ENCODE measurements at places on chromosomes 5 and 9.

- no peak for DNase-seq
These were observed 264.5 kb downstream of the TAF11L14 start for GRCh38 chr5:17898766-17899165.

GRCh38 chr9:129567329-129567728 lies 53.6 kb downstream of the C9orf50 start:
- no peak for DNase-seq

- no peak for DNase-seq
These were observed 65.6 kb downstream of the RALGPS1 start for GRCh38 chr9:126980231-126980630.

GRCh38 chr5:89728750-89729149 lies 680.8 kb downstream of the CETN3 start:
- no peak for DNase-seq

- DNase-seq: no peak
These were observed 127.1 kb downstream of the TRIO start for GRCh38 chr5:14270209-14270702.

GRCh38 chr9:1759771-1760300 lies 255.3 kb upstream of the SMARCA2 start:
- no peak for DNase-seq

DNA sequence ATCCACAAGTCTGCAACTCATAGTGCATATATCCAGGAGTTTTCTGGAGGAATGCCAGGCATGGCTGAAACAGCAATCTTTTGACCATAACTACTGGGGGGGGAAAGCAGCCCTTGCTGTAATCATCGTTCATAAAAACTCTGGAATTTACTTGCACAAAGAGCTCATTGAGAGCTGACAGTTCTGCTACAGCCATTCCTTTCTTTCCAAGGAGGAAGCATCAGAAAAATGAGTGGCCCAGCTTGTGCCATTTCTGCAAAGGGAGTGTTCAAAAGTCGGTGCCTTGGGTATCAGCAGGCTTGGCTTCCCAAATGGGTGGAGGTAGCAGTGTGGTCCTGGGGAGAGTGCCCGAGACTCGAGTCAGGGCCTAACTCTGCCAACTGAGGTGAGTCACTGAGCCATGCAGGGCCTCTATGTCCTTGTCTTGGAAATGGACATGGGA lies 101.5 kb downstream of the GCNT1 start:
- no peak for DNase-seq

- DNase-seq: no peak
These were observed 60.1 kb downstream of the GALNT12 start for GRCh38 chr9:98867429-98868168.

DNA sequence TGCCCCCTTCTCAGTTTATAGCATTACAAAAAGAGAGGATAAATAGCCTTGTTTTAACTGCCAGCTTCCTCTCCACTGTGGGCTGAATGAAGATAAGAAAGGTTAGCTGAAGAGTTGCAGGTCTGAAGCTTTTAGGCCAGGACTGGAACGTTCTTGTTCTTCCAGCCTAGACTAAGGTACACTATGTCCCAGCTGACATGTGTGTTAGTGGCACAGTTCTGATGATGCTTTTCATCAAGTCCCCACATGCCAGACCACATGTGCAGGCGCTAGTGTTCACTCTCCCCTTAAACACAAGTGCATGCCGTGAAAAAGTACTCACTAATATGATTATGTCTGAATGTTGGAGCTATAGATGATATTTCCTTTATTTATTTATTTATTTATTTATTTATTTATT lies 40.7 kb downstream of the STXBP1 start:
- DNase-seq: no peak

DNA sequence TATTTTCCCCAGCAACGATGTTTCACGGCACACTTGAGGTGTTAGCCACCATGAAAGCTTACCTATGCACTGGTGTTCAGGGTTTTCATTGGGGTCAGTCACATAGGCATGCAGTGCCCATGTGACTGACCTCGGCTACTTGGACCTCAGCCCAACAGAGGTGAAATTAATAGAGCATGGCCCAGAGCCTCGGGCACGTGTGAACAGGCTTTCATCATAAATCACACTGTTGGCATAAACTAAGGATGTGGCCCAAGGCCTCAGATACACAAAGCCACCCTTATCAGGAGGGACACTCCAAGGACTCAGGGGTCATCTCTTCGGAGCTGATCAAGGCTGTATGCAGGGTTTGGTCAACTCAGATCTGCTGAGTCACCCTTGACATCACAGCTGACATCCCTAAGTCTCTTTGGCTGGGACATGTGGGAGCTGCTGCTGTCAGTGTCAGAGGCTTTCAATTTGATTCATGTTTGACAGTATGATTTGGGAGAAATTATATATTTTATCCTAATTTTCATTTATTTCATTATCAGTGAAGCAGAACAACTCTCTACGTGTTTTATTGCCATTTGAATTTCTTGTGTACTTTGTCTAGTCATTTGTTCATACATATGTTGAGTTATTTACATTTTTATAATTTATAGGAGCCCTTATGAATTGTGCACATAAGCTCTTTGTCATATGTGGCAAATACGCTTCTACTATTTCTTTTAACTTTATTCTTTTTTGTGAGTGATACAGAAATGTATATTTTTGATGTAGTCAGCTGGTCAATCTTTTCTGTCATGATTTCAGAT lies 59.7 kb upstream of the ANKRD33B start:
- no peak for DNase-seq

DNA sequence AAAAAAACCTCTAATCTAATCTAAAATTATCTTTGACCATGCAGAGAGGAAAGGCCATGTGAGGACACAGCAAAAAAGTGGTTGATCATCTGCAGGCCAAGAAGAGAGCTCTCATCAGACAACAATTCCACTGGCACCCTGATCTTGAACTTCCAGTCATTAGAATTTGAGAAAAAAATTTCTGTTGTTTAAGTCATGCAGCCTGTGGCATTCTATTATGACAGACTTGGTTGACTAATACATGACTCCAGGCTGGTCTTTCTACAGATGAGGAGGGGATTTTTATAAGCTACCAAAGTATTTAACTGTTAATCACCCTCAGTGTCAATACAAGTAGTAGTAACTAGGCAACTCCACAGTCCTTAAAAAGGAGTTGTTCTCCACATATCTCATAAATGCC lies 358.5 kb upstream of the RGMB start:
- DNase-seq: no peak

- DNase-seq: no peak
These were observed 4.7 kb upstream of the VAV2 start for GRCh38 chr9:133996531-133997520.

GRCh38 chr5:16922430-16922829 lies 13.7 kb downstream of the MYO10 start:
- no peak for DNase-seq

DNA sequence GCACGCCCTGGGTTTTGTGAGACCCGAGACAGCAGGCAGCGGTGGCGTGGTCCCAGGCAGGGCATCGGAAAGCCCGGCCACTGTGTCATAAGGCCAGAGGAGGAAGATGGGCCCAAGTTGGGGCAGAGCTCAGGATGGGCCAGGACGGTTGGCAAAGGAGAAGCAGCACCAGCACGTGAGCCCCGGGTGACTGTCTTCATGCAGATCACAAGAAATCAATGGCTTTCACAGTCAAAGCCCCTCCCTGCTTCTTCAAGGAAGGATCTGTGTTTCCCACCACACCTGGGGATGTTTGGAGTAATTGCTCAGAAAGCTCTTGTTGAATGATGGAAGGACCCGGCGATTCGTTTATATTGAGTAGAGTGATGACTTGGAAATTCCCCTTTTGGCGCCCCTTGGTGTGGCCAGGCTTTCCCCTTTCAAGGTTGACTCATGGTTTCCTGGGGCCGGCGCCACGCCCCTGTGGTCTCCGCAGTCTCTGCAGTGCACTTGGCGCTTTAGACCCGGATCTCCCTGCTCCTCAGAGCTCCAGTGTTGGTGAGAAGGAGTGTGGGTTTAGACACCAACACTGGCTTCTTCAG lies 52.1 kb downstream of the IL31RA start:
- DNase-seq: peak; percentile 27

GRCh38 chr9:127921557-127922120 lies 4.8 kb upstream of the ST6GALNAC4 start:
- peak; percentile 80 for DNase-seq

GRCh38 chr9:92325269-92325990 lies at the start of the genes CENPP and NOL8:
TSS of gene CENPP (plus strand) at chr9:92325953.
TSS of gene NOL8 (minus strand) at chr9:92325350. CDS start at chr9:92324161, 1,189 bp downstream.
- DNase-seq: peak; percentile 66

DNA sequence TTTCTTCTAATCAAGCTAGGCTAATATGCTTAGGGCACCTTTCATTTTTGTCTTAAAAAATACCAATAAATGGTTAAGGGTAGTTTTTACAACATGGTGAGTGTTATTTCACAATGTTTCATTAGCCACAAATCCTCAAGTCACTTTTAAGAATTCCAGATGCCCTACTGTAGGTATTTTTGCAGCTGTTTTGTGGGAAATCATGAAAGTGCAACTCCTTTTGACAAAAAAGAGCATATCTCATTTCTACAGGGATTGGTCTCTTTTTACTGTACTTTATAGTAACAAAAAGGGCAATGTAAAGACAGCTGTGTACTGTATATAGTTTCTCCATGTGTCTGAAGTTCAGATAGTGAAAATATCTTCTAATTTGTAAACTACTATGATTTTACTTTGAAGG lies 28.3 kb upstream of the GAS1 start:
- no peak for DNase-seq

- no peak for DNase-seq
These were observed 55.4 kb downstream of the CTSL start for GRCh38 chr9:87781331-87781730.

GRCh38 chr9:119003882-119004617 lies 365.2 kb downstream of the BRINP1 start:
- DNase-seq: no peak

DNA sequence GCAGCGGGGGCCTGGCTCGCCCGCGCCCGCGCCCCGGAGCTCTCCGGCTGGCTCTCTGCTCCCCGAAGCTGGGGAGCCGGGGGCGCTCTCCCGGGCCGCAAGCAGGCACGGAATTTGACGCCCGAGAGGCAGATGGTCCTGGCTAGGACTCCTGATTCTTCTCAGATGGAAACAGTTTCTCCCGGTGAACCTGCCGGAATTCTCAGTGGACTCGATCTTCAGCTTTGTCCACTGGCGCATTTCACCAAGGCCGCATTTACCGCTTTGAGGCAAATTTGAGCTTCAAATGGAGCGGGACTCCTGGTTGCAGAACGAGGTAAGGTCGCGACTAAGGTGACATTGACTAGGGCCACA lies 305.7 kb upstream of the KCNN2 start:
- no peak for DNase-seq

DNA sequence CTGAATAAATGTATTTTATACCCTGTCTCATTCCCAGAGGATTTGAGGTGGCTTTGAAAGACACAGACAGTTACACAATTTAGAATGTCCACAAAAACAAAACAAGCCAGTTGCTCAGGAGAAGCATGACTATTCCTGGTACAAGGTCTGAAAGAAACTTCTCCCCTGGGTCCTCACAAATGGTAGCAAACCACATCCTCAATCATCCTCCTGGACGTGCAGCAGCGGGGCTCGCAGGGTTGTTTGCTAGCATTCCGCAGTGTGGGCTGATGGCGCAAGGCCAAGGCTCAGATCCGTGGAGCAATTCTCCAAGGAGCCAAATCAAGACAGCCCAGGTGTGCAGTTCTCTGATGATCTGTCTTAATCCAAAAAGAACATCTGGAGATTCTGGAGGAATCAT lies 210.3 kb downstream of the ACTL7B start:
- DNase-seq: no peak

- no peak for DNase-seq
These were observed 250.5 kb upstream of the PDE4D start for GRCh38 chr5:60143942-60144549.

DNA sequence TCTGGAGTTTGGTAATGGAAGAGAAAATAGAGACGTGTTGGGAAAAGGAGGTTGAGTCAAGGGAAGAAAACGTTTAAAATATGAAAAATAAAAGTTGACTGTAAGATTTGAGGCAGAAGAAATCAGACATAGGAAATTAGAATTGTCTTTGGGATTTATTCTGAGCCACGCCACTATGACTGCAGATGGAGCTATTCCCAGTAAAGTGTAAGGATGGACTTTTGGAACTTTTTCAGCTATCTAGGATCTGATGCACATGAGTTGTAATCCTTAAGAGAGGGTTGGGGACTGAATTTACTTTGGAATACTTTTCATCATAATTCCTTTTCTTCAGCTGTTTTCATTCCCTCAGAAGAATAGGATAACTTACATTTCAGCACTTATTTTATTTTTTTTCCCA lies 336.7 kb downstream of the FAM170A start:
- DNase-seq: no peak

DNA sequence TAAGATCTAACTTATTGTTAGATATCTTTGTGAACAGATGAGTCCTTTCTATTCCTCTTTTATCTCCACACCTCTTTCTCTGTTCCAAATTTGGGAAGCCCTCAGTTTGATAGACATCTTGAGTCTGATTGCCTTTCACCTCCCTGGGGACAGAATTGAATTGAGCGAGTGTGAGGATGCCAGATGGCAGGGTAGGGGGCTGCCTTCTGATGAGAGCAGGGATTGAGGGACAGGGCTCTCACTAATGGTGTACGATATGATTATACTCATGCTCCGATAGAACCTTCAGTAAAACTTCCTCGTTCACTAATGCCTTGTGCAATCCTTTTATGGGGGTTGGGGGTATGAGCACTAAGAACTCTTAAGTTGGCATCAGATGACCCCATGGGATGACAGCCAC lies 172.1 kb upstream of the DAP start:
- DNase-seq: no peak

Measured in stimulated activated CD8-positive, alpha-beta memory T cell treated with anti-CD3 and anti-CD28 coated beads, Interleukin-4, amount 100 ng/mL, for 4 hours (primary cell).